SK-MEL-5 (cell line): ENCODE measurements at places on chromosomes 3 and 15. TPM values are rescaled to one million over a fixed set of nuclear protein-coding genes. Genes with fewer than 3 reads are reported as not detected.

DNA sequence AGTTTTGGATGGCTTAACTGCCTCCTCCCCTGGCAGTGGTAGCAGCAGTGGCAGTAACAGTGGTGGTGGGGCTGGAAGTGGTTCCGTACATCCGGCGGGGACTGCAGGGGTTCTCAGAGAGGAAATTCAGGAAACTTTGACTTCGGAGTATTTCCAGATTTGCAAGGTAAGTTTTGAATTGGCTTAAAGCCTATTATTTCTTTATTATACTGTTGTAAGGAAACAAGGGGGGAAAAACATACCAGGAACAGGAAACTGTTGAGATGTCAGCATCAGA is 1.5 kb downstream of the STXBP5L start:
- DNase-seq = peak; percentile 26

- peak; percentile 9 for DNase-seq
Measured at GRCh38 chr3:138468886-138469285, 34.5 kb downstream of the ESYT3 start.

- no peak for DNase-seq
Measured at GRCh38 chr3:71121429-71122167, 461.9 kb downstream of the FOXP1 start.

DNA sequence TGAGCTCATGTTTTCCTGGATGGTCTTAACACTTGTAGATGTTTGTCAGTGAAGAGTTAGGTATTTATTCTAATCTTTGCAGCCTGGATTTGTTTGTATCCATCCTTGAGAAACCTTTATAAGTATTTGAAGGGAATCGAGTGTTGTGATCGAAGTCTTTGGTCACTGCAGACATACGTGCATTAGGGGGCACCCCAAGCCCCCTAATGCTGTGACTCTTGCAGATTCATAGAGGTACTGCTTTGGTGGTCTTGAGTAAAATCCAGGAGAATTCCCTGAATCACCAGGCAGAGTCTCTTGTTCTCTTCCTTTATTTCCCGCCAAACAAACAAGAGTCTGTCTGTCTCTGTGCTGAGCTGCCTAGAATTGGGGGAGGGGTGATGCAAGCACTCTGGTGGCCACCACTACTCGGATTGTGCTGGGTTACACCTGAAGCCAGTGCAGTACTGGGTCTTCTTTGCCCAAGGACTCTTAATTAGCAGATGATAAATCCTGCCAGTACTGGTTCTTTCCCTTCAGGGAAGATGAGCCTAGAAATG is 170.5 kb upstream of the POU1F1 start:
- DNase-seq = no peak

GRCh38 chr3:57791245-57791644 is 35.1 kb downstream of the SLMAP start:
- peak; percentile 32 for DNase-seq

LRRC2 gene
- total RNA-seq = not detected in 2 replicates

ERICH6 gene
- not detected in 2 replicates for total RNA-seq
